ENCODE measurements at places on chromosomes 2 and 18.
A peak's percentile ranks its signal among the peaks of the same experiment; 100 is the strongest.

DNA sequence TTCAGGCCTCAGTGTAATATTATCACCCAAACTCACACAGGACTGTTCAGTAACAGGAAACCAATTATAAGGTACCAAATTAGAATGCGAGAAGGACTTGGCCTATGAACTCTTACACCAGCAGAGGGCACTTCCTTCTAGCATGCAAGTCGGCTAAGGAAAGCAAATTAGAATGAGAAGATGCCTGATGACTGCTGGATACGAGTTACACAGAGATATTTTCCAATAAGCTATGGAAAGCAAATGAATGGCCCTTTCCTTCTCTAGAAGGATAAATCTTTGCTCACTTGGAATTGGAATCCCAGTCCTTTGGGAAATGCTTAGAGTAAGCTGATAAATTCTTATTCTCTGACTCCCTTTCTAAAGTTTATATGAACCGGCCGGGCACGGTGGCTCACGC, 109.8 kb downstream of the AP1S3 start:
- no peak for DNase-seq

DNA sequence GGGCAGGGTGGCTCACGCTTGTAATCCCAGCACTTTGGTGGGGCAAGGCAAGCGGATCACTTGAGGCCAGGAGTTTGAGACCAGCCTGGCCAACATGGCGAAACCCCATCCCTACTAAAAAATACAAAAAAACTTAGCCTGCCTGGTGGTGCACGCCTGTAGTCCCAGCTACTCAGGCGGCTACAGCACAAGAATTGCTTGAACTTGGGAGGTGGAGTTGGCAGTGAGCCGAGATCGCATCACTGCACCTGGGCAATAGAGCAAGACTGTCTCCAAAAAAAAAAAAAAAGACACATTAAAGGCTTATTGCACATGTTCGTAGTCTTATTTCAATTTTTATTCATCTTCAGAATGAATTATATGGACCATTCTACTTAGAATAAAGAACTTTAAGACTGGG, 110.2 kb downstream of the BMPR2 start:
- no peak for DNase-seq

DNA sequence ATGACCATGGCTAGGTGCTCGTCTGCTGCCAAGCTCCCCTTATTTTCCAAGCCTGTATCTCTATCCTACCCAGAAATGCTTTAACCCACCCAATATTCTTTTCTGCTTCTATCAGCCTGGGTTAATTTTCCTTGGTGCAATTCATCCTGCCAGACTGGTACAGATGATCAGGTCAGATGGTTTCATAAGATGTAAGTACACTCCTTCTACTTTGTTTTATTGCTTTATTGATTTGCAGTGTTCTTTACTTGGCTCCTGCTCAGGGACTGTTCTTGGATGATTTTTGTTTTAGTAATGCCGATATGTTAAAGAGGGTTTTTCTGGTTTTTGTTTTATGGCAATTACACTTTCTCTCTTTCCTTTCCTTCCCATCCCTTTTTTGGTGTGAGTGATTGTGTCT, 2.4 kb upstream of the SGO2 start:
- no peak for DNase-seq

DNA sequence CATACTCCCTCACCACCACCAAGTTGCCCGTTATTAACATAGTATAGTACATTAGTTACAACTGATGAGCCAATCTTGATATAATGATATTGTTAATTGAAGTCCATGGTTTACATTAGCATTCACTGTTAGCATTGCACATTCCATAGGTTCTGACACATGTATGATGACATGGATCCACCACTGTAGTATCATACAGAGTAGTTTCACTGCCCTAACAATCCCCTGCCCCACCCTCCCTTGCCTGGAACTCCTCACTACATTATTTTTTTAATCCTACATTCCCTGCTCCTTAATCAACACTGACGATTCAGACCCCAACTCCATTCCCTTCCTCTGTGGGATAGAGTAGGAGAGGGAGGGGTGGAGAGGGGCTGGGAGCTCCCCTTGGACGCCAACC, 20.2 kb upstream of the ST3GAL5 start:
- DNase-seq = no peak

- no peak for DNase-seq
These were observed 36.8 kb downstream of the STON1 start for GRCh38 chr2:48566592-48567310.

- DNase-seq = peak; percentile 27
These were observed 339.4 kb downstream of the CMPK2 start for GRCh38 chr2:6526093-6526824.

DNA sequence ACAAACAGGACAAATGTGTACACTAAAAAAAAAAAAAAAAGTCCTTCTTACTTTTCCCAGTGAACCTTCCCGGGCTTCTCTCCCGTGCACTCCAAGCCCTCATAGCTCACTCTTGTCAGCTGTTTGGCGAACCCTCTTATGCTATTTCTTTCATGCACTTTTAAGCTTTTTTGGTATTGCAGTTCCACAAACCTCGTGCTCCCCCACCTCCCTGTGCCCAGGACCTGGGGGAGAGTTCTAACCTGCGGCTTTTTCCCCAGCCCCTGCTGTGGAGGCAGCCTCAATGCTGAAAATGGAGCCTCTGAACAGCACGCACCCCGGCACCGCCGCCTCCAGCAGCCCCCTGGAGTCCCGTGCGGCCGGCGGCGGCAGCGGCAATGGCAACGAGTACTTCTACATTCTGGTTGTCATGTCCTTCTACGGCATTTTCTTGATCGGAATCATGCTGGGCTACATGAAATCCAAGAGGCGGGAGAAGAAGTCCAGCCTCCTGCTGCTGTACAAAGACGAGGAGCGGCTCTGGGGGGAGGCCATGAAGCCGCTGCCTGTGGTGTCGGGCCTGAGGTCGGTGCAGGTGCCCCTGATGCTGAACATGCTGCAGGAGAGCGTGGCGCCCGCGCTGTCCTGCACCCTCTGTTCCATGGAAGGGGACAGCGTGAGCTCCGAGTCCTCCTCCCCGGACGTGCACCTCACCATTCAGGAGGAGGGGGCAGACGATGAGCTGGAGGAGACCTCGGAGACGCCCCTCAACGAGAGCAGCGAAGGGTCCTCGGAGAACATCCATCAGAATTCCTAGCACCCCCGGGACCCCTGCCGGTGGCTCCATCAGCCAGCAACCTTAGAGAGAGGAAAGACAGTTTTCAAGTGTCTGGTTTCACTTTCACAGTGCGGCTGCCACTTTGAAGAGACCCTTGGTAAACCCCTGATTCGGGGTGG, 826 bp downstream of the KCNE4 start:
- DNase-seq = no peak

- no peak for DNase-seq
These were observed 8.7 kb downstream of the TMEM169 start for GRCh38 chr2:216090369-216090786.

DNA sequence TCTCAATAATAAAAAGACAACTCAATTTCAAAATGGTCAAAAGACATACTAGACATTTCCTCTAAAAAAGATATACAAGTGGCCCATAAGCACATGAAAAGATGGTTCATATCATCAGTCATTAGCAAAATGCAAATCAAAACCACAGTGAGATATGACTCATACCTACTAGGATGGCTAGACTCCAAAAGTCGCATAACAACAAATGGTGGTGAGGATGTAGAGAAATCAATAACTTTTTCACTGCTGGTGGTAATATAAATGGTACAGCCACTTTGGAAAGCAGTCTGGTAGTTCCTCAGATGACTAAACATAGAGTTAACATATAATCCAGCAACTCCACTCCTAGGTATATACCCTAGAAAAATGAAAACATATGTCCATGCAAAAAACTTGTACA, 242.3 kb upstream of the NOL4 start:
- no peak for DNase-seq

- DNase-seq = no peak
These were observed 249.2 kb upstream of the ZSWIM2 start for GRCh38 chr2:187098154-187098553.

- no peak for DNase-seq
These were observed 15.0 kb downstream of the SLC3A1 start for GRCh38 chr2:44290261-44290660.

DNA sequence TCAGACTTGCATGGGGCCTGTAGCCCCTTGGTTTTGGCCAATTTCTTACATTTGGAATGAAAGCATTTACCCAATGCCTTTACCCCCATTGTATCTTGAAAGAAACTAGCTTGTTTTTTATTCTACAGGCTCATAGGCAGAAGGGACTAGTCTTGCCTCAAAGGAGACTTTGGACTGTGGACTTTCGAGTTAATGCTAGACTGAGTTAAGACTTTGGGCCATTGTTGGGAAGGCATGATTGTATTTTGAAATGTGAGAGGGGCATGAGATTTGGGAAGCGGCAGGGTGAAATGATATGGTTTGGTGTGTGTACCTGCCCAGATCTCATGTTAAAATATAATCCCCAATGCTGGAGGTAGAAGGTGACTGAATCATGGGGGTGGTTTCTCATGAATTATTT, 13.4 kb upstream of the WDR75 start:
- DNase-seq = no peak

DNA sequence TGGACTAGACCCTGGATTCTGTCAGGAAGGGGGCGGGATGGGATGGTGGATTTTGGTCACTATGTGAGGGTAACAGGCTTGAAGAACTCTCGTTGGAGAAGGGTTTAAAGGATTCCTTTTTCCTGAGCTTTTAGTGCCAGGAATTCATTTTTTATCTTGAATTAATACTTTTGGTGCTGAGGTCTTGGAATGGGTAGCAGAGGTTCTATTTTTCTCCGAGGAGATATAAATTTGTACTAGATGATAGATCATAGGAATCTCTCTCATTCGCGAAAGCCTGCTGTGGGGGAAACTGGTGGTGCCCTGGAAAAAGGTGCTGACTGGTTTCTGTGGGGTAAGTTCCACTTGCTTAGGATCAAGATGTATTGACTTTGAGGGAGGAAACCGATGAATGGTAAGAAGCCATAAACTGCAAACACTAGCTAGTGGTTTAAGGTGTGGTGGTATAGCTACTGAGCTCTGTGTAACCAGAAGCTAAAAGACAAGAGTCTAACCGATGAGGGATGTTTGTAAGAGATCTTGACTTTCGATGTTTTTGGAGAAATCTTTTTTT, 706 bp downstream of the AGPS start:
- DNase-seq = no peak

DNA sequence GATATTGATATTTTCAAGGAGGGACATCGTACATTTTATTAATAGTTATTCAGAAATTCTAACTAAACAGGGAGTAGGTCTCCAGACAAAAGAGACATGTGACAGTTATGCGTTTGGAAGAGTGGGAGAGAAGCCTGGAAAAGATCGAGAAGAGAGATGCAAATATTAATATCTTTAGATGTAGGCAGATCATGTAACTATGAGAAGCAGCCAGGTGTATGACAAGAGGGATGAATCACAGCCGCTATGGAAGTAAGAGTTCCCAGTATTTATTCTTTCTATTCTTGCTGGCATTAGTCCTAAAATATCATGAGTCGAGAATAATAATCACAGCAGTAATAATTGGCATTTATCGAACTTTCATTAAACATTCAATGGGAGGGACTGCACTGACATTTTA, 140.2 kb downstream of the CSRNP3 start:
- DNase-seq = no peak

- no peak for DNase-seq
These were observed 229.3 kb upstream of the TRIB2 start for GRCh38 chr2:12487253-12488004.

DNA sequence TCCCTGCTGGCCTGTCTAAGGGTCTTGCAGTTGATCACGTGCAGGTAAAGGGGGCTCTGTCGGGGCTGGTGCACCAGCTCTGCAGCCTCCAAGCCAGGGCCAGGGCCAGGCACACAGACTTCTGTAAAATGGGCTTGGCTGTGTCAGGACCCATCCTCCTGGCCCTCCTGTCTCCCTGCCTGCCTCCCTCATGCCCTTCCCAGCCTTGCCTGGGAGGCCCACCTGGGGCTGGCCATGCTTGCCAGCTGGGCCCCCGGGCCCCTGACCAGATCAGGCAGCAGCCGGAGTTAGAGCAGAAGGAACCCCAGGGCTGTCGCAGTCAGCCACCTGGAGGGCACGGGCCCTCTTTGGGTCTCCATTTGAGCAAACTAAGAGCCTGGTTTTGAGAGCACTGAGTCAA, 2.0 kb downstream of the SLC66A3 start:
- no peak for DNase-seq

GRCh38 chr2:38261569-38262068, 115.5 kb downstream of the ATL2 start:
- no peak for DNase-seq

DNA sequence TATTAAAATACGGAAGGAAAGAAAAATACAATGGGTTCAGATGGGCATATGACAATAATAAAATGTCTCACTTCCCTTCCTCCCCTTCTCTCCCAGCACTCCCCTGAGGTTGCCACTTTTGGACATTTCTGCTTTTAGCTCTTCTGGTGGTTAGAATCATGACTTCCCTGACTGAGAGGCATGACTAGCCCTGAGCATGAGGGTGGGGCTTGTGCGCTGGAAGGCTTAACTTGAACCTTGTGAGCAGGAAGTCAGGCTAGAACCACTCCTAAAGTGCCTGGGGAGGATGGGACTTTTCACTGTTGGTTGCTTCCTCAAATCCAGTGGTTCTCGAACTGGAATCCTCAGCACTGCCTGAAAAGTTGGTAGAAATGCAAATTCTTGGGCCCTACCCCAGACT, 19.7 kb upstream of the ARHGAP25 start:
- no peak for DNase-seq

DNA sequence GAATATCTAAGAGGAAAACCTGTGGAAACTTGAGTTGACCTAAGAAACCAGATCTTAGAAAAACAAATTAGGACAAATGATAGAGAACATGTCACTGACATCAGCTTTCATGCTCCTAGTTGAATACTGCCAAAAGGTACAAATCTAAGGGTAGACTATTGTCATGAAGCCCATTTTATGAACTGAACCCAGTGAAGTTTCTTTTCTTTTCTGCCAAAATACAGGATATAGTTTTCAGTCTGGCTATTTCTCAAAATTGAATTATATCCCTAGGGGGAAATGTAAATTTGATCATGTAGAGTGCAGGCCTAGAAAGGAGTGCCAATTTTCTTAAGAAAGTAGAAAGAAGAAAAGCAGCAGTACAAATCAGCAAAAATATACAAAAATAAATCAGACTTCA, 46.6 kb downstream of the FSIP2 start:
- DNase-seq = no peak

DNA sequence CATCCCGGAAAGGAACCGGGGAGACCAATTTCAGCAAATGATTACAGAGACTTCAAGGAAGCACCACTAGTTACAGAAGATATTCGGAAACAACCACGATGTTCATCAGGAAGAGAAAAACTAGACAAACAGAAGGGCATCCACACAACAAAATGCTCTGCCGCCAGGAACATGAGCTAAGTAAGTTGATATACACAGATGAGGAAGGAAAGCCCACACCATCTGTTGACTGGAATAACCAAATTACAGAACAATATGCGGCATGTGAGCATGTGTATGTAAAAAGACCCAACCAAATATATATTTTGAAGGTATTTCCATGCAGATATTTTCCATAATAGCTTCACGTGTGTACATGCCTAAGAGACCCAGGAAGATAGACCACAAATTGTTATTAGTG, 47.0 kb downstream of the ACKR3 start:
- DNase-seq = no peak

DNA sequence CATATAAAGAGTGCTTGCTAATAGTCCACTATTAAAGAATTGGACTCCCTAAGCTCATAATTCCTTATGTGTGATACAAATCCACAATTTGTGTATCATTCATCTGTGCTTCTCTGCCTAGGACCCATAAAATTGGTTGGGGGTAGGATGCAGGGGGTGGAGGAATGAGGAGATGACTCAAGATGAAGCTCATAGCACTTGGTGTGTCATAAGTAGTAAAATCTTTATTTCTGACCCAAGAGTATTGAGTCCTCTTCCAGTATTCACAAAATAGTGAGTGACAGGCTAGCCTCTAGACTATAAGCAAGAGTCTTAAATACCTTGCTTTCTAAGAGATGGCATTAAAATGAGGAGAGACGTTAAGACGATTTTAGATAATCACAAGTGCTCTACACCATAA, 390.9 kb upstream of the CDH19 start:
- no peak for DNase-seq

Data from NCI-H1092 (cell line).